ENCODE measurements at places on chromosomes 7 and 10. TPM values are rescaled to one million over a fixed set of nuclear protein-coding genes. Genes with fewer than 3 reads are reported as not detected.

DNA sequence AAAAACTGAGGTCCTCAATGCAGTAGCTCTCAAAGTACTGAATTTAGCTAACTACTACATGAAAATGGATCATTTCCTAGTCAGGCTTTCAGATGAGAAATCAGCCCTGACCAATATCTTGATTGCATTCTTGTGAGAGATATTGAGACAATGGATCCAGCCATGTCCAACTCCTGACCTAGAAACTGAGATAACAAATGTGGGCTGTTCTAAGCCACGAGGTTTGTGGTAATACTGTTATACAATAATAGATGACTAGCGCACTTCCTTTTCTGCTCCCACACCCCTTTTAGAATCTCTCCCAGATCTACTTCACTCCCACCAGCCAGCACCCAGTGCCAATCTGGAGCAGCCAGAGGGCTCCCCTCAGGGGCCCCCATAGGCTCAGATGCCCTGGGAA is 209.3 kb upstream of the KMT2E start:
- DNase-seq, result no peak
- H3K4me3 ChIP-seq, result no peak overlapping the region
- H3K27ac ChIP-seq, result no peak overlapping the region
- H3K36me3 ChIP-seq, result no peaks in the 10 kb centered on the region

DNA sequence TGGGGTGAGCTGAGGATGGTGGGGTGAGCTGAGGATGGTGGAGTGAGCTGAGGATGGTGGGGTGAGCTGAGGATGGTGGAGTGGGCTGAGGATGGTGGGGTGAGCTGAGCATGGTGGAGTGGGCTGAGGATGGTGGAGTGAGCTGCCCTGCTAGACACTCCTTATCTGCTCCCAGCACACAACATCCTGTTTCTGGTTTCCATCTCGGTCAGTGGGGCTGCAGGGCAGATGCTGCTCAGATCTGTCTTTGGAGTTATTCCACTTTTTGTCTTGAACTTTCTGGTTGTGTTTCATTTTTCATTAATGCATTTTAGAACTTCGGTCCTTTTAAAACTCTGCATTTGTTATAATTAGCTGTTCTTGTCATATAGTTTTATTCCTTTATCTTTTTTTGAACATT is 67.9 kb upstream of the ANTXRL start:
- H3K27ac ChIP-seq, result no peak overlapping the region
- no peak overlapping the region for H3K4me3 ChIP-seq
- peaks cover 13% of the 10 kb centered on the region for H3K27me3 ChIP-seq
- no peaks in the 10 kb centered on the region for H3K36me3 ChIP-seq
- H3K4me1 ChIP-seq, result peaks cover 9% of the 10 kb centered on the region

- H3K27ac ChIP-seq, result no peak overlapping the region
- no peak overlapping the region for H3K4me3 ChIP-seq
- H3K4me1 ChIP-seq, result no peaks in the 10 kb centered on the region
- DNase-seq, result no peak
Measured at GRCh38 chr10:64617085-64617484, 1095.9 kb downstream of the REEP3 start.

DNA sequence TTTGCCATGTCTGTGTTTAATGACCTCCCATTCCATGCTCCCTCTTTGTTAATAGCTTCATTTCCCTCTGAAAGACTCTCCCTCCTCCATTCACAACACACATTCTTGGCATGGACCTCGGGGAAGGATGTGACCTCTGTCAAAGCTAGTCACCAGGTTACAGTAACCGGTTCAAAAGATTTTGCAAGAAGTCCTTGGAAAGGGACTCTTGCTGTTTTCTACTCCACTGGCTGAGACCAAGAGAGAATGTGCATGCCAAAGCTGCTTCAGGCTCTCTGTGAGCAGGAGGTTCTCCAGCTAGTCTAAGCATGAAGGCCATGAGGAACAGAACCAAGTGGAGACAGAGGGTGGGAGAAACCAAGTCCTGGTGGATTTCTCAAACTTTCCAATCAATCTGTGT is 732.6 kb downstream of the CCSER2 start:
- no peaks in the 10 kb centered on the region for H3K4me1 ChIP-seq
- H3K36me3 ChIP-seq, result no peaks in the 10 kb centered on the region

GRCh38 chr10:99387071-99387470 is 43.4 kb downstream of the GOT1 start:
- no peaks in the 10 kb centered on the region for H3K4me1 ChIP-seq
- DNase-seq, result no peak
- H3K27ac ChIP-seq, result no peak overlapping the region

DNA sequence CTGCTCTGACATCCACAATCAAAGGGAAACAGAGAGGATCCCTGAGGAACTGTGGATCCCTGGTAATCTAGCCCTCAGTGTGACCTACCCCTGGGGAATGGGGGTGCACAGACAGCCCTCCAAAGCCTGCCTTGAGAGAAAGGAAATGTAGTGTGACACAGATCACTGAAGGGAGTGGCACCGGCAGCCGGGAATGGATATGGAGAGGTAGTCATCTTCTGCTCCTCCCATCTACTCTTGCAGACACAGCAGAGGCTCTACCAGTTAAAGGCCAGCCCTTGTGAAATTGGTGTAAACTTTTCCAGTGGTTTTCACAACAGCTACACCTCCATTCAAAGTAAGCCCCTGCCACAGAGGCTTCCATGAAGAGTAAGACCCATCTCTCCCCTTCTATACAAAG is 144.4 kb downstream of the PCDH15 start:
- H3K4me1 ChIP-seq, result no peaks in the 10 kb centered on the region
- H3K27ac ChIP-seq, result no peak overlapping the region
- DNase-seq, result no peak
- H3K4me3 ChIP-seq, result no peak overlapping the region

DNA sequence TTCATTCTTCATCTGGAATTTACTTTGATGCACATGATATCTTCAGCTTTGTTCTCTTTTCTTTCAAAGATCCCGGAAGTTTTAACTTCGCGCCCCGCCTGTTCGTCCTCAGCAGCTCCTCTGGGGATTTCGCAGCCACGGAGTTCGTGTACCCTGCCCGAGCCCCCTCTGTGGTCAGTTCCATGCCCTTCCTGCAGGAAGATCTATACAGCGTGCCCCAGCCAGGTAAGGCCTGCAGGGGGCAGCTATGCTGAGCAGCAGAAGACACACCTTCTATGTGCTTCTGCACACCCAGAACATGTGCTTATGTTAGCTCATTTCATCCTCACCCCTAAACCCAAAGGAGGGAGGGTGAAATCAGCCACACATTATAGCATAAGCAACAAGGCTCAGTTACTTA is 79.7 kb upstream of the LYZL2 start:
- no peaks in the 10 kb centered on the region for H3K36me3 ChIP-seq
- no peak for DNase-seq
- H3K27me3 ChIP-seq, result peaks cover 8% of the 10 kb centered on the region
- H3K4me3 ChIP-seq, result no peak overlapping the region

DNA sequence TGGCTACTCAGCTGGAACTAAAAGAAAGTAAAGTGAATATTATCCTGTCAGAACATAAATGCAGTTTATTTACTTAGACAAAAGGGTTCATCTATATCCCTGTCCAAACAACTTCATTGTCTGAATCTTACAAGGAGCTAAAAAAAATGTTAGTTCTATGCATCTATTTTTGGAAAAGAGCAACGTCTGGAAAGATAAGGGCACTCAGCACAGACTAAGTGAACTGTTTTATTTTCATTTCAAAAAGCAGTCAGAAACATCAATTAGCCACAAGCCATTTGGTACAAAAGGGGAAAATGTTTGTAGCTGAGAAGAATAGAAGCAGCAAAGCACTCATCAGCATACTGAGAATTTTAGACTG is 245.5 kb downstream of the FOXP2 start:
- no peak for DNase-seq
- no peaks in the 10 kb centered on the region for H3K36me3 ChIP-seq
- peaks cover 21% of the 10 kb centered on the region for H3K27me3 ChIP-seq
- no peak overlapping the region for H3K27ac ChIP-seq
- peaks cover 31% of the 10 kb centered on the region for H3K4me1 ChIP-seq
- H3K4me3 ChIP-seq, result peak overlapping the region; percentile 21

DNA sequence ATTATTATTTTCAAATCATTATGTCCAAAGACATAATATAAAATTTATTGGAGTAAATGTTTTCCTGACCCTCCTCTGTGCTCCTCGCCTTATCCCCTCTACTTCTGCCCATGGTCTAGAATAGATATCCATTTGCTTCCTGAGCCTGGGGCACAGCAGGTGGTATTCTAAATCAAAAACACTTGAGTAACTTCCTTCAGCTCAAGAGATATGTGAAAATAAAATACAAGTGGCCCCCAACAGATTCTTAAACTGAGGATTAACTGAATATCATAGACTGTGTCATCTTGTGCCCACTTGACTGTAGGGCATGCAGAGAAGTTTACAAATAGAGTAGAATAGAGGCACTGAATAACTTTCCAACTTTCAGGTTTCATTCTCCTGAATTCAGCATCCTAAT is 59.1 kb downstream of the HGF start:
- H3K27me3 ChIP-seq, result no peaks in the 10 kb centered on the region
- no peak overlapping the region for H3K4me3 ChIP-seq
- DNase-seq, result no peak

GRCh38 chr10:73156054-73156453 is 11.8 kb downstream of the ECD start:
- peaks cover 3% of the 10 kb centered on the region for H3K4me1 ChIP-seq
- no peak overlapping the region for H3K27ac ChIP-seq
- H3K4me3 ChIP-seq, result no peak overlapping the region
- DNase-seq, result no peak
- H3K36me3 ChIP-seq, result peaks cover 38% of the 10 kb centered on the region

DNA sequence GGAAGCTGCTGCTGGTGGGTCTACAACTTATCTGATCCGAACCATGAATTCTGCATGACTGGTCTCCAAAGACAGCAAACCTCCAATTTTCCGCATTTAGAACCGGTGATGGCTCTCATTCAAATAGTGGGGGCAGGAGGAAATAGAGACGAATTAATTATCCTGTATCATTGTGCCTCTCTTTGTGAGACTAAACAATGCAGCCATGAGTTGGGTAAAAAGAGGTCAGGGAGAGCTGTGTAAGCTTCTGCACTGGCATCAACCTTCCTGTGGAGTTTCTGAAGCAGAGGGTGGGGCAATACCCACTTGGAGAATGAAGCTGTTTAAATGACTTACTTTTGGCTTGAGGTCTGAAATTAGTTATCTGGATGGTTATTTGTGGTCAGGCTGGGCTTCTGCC is 266.4 kb downstream of the SORCS3 start:
- H3K27me3 ChIP-seq, result peaks cover 13% of the 10 kb centered on the region
- no peak overlapping the region for H3K4me3 ChIP-seq
- peaks cover 10% of the 10 kb centered on the region for H3K4me1 ChIP-seq
- H3K27ac ChIP-seq, result no peak overlapping the region

GRCh38 chr7:111873326-111873646 is 311.0 kb upstream of the IMMP2L start:
- DNase-seq, result no peak
- no peak overlapping the region for H3K27ac ChIP-seq
- peaks cover 32% of the 10 kb centered on the region for H3K4me1 ChIP-seq
- H3K27me3 ChIP-seq, result no peaks in the 10 kb centered on the region
- peak overlapping the region; percentile 5 for H3K4me3 ChIP-seq
- peaks cover 23% of the 10 kb centered on the region for H3K36me3 ChIP-seq

- no peak overlapping the region for H3K27ac ChIP-seq
- no peaks in the 10 kb centered on the region for H3K27me3 ChIP-seq
Measured at GRCh38 chr7:43653891-43654504, 71.1 kb downstream of the STK17A start.

GRCh38 chr7:50327443-50327842 is 22.9 kb downstream of the IKZF1 start:
- H3K27ac ChIP-seq, result no peak overlapping the region
- DNase-seq, result no peak
- H3K27me3 ChIP-seq, result peaks cover 8% of the 10 kb centered on the region
- H3K4me1 ChIP-seq, result peaks cover 5% of the 10 kb centered on the region
- H3K36me3 ChIP-seq, result no peaks in the 10 kb centered on the region
- H3K4me3 ChIP-seq, result no peak overlapping the region

The MYL7 gene
- total RNA-seq, result 2.5 TPM

The NPC1L1 gene
- 11.0 TPM for total RNA-seq

The MYL10 gene
- not detected for total RNA-seq

GRCh38 chr7:118878336-118878735 is 653.8 kb downstream of the ANKRD7 start:
- H3K36me3 ChIP-seq, result no peaks in the 10 kb centered on the region
- H3K27ac ChIP-seq, result no peak overlapping the region
- no peaks in the 10 kb centered on the region for H3K4me1 ChIP-seq
- no peaks in the 10 kb centered on the region for H3K27me3 ChIP-seq
- no peak for DNase-seq

- H3K27ac ChIP-seq, result no peak overlapping the region
- no peak overlapping the region for H3K4me3 ChIP-seq
- peaks cover 7% of the 10 kb centered on the region for H3K36me3 ChIP-seq
- no peaks in the 10 kb centered on the region for H3K27me3 ChIP-seq
- H3K4me1 ChIP-seq, result peaks cover 28% of the 10 kb centered on the region
Measured at GRCh38 chr7:2066251-2066919, 166.4 kb downstream of the MAD1L1 start.

GRCh38 chr10:13953371-13953770 is 366.6 kb downstream of the PRPF18 start:
- H3K27me3 ChIP-seq, result peaks cover 7% of the 10 kb centered on the region
- H3K4me3 ChIP-seq, result no peak overlapping the region
- peaks cover 40% of the 10 kb centered on the region for H3K4me1 ChIP-seq

- H3K27ac ChIP-seq, result peak overlapping the region; percentile 59
- H3K36me3 ChIP-seq, result peaks cover 10% of the 10 kb centered on the region
- H3K4me3 ChIP-seq, result no peak overlapping the region
- no peak for DNase-seq
- no peaks in the 10 kb centered on the region for H3K27me3 ChIP-seq
Measured at GRCh38 chr7:75045881-75046280, 27.7 kb downstream of the RCC1L start.

DNA sequence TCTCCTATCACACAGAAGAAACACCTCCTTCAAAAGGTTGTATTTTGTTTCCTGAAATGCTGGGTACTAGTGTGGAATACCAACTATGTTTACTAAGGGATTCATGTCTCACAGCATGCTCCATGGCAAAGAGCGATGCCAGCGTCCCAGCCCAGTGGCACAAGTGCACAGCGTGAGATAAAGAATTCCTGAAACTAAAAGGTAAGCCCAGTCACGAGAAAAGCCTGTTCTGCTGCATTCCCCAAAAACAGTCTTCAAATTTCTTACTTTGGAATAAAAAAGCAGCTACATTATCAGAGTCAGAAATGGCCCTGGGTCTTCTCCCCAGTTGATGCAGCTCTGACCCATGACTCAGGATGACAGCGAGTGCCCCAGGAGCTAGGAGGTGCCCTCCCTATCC is 53.1 kb upstream of the DDC start:
- H3K4me3 ChIP-seq, result no peak overlapping the region
- H3K4me1 ChIP-seq, result peaks cover 4% of the 10 kb centered on the region
- peaks cover 4% of the 10 kb centered on the region for H3K36me3 ChIP-seq
- peak overlapping the region; percentile 4 for H3K27ac ChIP-seq
- no peaks in the 10 kb centered on the region for H3K27me3 ChIP-seq
- no peak for DNase-seq

- H3K4me3 ChIP-seq, result peak within 1 kb of the TSS; percentile 84
- peaks cover 17% of the 10 kb centered on the region for H3K4me1 ChIP-seq
- no peaks in the 10 kb centered on the region for H3K36me3 ChIP-seq
- H3K27me3 ChIP-seq, result peaks cover 95% of the 10 kb centered on the region
- peak within 1 kb of the TSS; percentile 72 for H3K27ac ChIP-seq
Measured at GRCh38 chr7:35253710-35254495, at the start of gene TBX20. TSS of gene TBX20 (minus strand) at chr7:35254100. CDS start at chr7:35253620, 480 bp downstream.

The HGF gene
- total RNA-seq, result 4.9 TPM

The CALHM3 gene
- total RNA-seq, result 20.3 TPM
